ENCODE measurements at places on chromosomes 1 and 21. TPM values are rescaled to one million over a fixed set of nuclear protein-coding genes. Genes with fewer than 3 reads are reported as not detected.

The PDPN gene
- total RNA-seq, result not detected

The TGFB2 gene
- total RNA-seq, result not detected

The FCN3 gene
- not detected for total RNA-seq

The RIPPLY3 gene
- total RNA-seq, result 0.16 TPM

GRCh38 chr1:1540090-1540817, at the start of gene TMEM240:
TSS of gene TMEM240 (minus strand) at chr1:1540624. CDS start at chr1:1540346, 278 bp downstream.
- H3K27ac ChIP-seq, result no peak within 1 kb of the TSS
- H3K4me3 ChIP-seq, result peak within 1 kb of the TSS; percentile 32
- H3K36me3 ChIP-seq, result peaks cover 10% of the 10 kb centered on the region
- no peaks in the 10 kb centered on the region for H3K4me1 ChIP-seq
- peak; percentile 79 for DNase-seq
- H3K27me3 ChIP-seq, result no peaks in the 10 kb centered on the region

DNA sequence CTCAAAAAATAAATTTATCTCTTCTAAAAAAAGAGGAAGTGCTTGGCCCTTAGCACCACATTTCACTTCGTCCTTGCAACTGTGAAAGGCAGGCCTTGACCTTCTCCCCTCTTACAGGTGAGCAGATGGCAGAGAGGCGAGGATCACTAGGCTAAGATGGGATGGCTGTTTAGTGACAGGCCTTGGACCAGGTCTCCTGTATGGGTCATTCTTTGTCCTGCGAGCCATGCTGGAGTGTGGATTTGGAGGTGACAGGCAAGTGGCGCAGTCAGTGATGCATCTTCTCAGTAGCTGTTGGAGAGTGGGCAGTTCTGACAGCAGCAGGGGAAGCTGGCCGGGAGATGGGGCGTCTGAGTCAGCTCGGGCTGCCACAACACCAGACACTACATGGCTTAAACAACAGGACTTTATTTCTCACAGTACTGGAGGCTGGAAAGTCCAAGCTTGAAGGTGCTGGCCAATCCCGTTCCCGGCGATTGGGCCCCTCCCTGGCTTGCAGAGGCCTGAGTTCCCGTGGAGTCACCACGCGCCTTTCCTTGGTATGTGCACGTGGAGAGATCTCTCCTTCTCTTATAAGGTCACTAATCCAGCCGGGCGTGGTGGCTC, 16.5 kb downstream of the SLC27A3 start:
- H3K4me3 ChIP-seq, result no peak overlapping the region
- H3K4me1 ChIP-seq, result peaks cover 25% of the 10 kb centered on the region
- peak; percentile 61 for DNase-seq
- H3K27ac ChIP-seq, result peak overlapping the region; percentile 53
- H3K27me3 ChIP-seq, result peaks cover 3% of the 10 kb centered on the region

- no peak for DNase-seq
- no peak overlapping the region for H3K27ac ChIP-seq
- H3K27me3 ChIP-seq, result peaks cover 3% of the 10 kb centered on the region
- H3K4me3 ChIP-seq, result no peak overlapping the region
- H3K36me3 ChIP-seq, result no peaks in the 10 kb centered on the region
- no peaks in the 10 kb centered on the region for H3K4me1 ChIP-seq
Observed at GRCh38 chr1:240337781-240338180, 246.1 kb downstream of the FMN2 start.

DNA sequence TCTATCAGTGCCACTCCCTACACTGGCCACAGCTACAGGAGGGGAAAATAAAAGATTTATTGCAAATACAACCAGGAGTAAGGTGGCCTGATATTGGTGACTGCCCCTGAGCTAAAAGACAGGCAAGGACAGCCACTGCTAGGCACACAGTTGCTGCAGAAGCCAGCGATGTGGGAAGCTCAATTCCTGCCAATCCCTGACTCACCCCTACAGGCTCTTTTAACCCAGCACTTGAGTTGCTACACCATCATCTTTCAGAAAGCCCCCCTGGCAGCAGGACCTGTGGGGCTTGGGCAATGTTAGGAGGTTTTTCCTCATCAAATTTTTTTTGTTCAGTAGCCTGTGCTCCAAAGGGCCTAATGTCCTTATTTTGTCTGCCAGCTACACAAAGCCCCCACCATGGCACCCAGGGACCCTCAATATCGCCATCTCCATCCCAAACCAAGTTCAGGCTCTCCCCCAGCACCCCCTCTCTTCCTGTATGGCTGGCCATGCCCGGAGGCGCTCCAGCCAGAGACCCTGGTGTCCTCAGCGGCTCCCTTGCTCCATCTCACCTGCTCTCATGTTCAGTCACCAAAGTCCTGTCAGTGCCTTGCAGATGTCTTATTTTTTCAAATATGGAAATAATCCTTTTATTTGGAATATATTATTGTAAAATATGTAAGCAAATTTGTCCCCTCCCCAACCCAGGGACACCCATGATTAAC, 13.4 kb downstream of the CLEC20A start:
- no peak overlapping the region for H3K4me3 ChIP-seq
- peaks cover 15% of the 10 kb centered on the region for H3K27me3 ChIP-seq
- H3K27ac ChIP-seq, result no peak overlapping the region

DNA sequence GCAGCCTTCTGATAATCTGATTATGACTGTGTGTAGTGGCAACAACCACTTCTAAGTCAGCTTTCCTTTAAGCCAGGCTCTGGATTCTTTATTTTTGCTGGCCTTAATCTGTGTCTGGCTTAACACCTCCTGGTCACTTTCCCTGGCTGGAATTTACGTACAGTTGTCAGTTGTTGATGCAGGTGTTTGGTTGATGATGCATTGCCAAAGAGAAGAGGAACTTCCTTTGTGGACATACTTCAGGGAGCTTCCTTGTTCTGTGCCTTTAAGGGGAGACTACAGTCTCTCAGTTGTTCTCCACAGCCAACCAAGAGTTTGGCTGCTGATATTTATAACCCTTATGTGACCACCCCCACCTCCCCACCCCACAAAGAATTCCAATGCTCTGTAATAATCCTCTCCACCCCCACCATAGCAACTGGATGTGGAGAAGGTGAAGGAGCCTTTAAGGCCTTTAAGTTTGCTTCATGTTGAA, 96.0 kb upstream of the BMP8A start:
- DNase-seq, result no peak
- no peak overlapping the region for H3K4me3 ChIP-seq
- H3K4me1 ChIP-seq, result peaks cover 84% of the 10 kb centered on the region

- no peak overlapping the region for H3K27ac ChIP-seq
- H3K27me3 ChIP-seq, result no peaks in the 10 kb centered on the region
Observed at GRCh38 chr1:193143285-193143684, 21.5 kb downstream of the CDC73 start.

- peaks cover 31% of the 10 kb centered on the region for H3K4me1 ChIP-seq
- peaks cover 16% of the 10 kb centered on the region for H3K36me3 ChIP-seq
- H3K4me3 ChIP-seq, result peak overlapping the region; percentile 66
Observed at GRCh38 chr1:44786138-44786840, 1.7 kb downstream of the BEST4 start.

GRCh38 chr1:12770620-12771019, 2.9 kb upstream of the PRAMEF12 start:
- no peak overlapping the region for H3K27ac ChIP-seq
- H3K27me3 ChIP-seq, result peaks cover 21% of the 10 kb centered on the region
- DNase-seq, result no peak
- H3K4me3 ChIP-seq, result no peak overlapping the region
- H3K4me1 ChIP-seq, result no peaks in the 10 kb centered on the region

- no peak for DNase-seq
- no peaks in the 10 kb centered on the region for H3K27me3 ChIP-seq
- H3K36me3 ChIP-seq, result no peaks in the 10 kb centered on the region
Observed at GRCh38 chr1:151942882-151943281, 33.6 kb upstream of the THEM4 start.

DNA sequence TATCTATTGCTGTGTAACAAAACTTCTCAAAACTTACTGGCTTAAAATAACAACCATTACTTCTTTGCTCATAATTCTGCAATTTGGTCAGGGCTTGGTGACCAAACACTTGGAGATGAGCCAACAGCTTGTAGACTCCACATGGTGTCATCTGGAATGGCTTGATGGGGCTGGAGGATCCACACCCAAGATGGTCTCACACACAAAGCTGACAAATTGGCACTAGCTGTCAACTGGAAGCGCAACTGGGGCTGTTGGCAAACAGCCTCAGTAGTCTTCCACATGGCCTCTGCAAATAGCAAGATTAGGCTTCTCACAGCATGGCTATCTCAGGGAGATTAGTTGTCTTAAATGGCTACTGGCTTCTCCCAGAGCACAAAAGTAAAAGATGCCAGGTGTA, 27.1 kb upstream of the MTF2 start:
- no peak overlapping the region for H3K4me3 ChIP-seq
- no peaks in the 10 kb centered on the region for H3K27me3 ChIP-seq
- no peaks in the 10 kb centered on the region for H3K36me3 ChIP-seq
- no peak overlapping the region for H3K27ac ChIP-seq
- no peaks in the 10 kb centered on the region for H3K4me1 ChIP-seq

DNA sequence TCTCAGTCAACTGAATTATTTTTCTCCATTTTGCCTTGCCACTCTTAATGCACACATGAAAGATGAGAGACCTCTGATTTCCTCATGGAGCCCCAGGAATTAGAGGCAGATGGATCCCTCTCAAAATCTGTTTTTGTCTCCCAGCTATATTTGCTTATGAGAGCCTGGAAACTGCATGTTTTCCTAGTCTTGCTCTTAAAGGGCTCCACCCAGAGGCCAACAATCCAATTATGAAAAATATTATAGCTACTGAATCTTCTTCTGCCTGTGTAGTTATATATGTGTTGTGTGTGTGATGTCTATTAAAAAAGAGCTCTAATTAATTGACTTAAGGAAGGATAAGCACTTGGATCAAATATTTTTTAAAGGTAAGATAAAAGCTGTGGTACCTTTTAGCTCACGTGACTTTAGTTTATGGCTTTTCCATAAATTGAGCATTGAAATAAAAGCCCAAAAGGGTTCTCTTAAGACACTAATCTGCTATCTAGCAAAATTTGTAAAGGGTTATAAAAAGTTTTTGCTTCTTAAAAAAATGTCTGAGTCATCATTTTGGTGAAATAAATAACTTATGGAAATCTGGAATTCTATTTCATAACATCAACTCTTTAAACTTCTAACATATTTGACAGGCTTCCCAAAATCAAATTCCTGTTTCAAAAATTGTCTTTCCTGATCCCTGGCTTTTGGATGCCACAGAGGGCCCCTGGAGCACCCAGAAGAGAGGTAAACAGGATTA, 31.2 kb upstream of the TSPEAR start:
- H3K4me1 ChIP-seq, result no peaks in the 10 kb centered on the region
- no peak overlapping the region for H3K4me3 ChIP-seq
- no peak overlapping the region for H3K27ac ChIP-seq
- H3K36me3 ChIP-seq, result no peaks in the 10 kb centered on the region
- DNase-seq, result no peak
- no peaks in the 10 kb centered on the region for H3K27me3 ChIP-seq

DNA sequence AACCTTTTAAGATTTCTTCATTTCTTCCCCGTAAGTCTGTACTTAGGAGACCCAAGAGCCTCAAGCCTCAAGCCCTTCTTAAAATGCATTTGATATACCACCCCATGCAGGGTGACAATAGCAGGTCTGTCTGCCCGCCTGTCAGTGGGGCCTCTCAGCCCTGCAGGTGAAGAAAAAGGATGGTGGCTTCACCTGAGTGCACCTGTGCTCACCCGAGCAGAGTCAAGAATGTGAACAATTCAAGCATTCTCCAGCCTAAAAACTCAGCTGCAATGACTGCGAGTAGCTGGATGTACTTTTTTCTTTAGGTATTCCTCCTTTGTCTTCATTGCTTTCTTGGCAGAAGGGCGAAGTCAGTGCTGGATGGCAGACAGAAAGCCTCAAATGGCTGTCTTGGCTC, 203.3 kb downstream of the LMX1A start:
- H3K27ac ChIP-seq, result no peak overlapping the region
- H3K4me1 ChIP-seq, result no peaks in the 10 kb centered on the region
- no peaks in the 10 kb centered on the region for H3K36me3 ChIP-seq
- no peak for DNase-seq
- H3K4me3 ChIP-seq, result no peak overlapping the region

- peaks cover 3% of the 10 kb centered on the region for H3K27me3 ChIP-seq
- H3K27ac ChIP-seq, result peak overlapping the region; percentile 39
- no peaks in the 10 kb centered on the region for H3K36me3 ChIP-seq
- DNase-seq, result no peak
- peak overlapping the region; percentile 68 for H3K4me3 ChIP-seq
Observed at GRCh38 chr21:42652527-42653230, 742 bp upstream of the PDE9A start.

GRCh38 chr21:44632067-44632466, 5.1 kb upstream of the KRTAP10-10 start:
- no peak overlapping the region for H3K27ac ChIP-seq
- DNase-seq, result no peak
- H3K4me1 ChIP-seq, result peaks cover 21% of the 10 kb centered on the region

GRCh38 chr1:192575499-192576189, at the start of gene RGS1:
TSS of gene RGS1 (plus strand) at chr1:192575773. CDS start at chr1:192575793, 20 bp downstream.
- peak; percentile 55 for DNase-seq
- H3K4me3 ChIP-seq, result peak within 1 kb of the TSS; percentile 76
- peaks cover 81% of the 10 kb centered on the region for H3K4me1 ChIP-seq
- H3K27ac ChIP-seq, result peak within 1 kb of the TSS; percentile 92

GRCh38 chr1:204503913-204504519, 9.4 kb upstream of the PIK3C2B start:
- peaks cover 31% of the 10 kb centered on the region for H3K4me1 ChIP-seq
- DNase-seq, result no peak
- H3K27ac ChIP-seq, result peak overlapping the region; percentile 9
- peaks cover 7% of the 10 kb centered on the region for H3K36me3 ChIP-seq

All from activated CD4-positive, alpha-beta T cell treated with anti-CD3 and anti-CD28 coated beads for 36 hours (primary cell).